ENCODE measurements at places on chromosomes 4 and X.

DNA sequence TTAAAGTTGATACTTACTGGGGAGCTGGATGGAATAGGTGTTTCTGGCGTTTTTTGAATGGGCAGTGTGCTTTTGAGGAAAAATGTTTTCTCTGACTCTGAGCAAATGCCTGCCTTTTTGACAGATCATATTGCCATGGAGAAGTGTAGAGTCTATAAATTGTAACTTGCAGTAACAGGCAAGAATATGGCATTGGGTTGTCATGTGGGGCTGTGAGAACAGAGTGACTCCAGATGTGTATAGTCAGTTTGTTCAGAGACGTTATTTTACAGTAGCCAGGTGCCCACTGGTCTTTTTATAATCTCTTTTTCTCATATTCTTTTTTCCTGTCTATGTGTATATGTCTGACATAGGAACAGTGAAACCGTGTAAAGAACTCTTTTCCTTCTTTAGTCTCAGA, 40.8 kb downstream of the RAPGEF2 start:
- no peak for DNase-seq

- DNase-seq: no peak
These were observed 63.3 kb upstream of the RXFP1 start for GRCh38 chr4:158458271-158458895.

DNA sequence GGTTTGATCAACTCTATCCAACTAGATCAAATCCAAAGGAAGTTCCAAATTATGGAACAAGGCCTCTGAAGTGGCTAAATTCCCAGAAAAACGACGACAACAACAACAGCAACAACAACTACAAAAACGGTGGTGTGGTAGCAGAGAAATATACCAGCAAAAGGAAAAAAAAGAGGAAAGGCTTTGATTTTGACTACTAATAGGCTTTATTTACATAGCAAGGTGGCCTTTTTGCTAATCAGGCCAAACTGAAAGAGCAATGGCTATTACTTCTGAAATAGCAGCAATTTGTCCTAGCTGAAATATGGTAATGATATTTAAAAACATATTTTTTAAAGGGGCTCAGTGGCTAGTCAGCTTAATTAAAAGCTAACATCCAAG, 40.8 kb upstream of the TMPRSS11E start:
- no peak for DNase-seq

DNA sequence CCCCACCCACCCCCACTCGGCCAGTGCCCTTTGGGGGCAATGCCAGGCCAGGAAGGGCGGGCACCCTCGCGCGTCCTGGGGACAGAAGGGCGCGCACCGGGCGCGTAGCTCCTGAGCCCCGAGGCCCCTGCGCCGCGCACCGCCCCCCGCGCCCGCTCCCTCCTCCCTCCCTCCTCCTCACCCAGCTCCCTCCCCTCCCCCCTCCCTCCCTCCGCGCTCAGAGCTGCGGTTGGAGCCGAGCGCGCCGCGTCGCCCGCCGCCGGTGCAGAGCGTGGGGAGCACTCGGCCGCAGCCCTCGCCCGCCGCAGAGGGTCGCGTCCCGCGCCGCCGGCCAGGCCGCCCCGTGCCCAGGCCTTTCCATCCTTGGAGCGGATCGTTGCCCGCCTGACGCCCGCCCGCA, at the start of gene ATP2B3:
Gene ATP2B3, plus strand, starts transcription at position 220 of the 400 bp plus-strand sequence. CDS start 18,606 bp downstream, outside the sequence.
- no peak for DNase-seq

DNA sequence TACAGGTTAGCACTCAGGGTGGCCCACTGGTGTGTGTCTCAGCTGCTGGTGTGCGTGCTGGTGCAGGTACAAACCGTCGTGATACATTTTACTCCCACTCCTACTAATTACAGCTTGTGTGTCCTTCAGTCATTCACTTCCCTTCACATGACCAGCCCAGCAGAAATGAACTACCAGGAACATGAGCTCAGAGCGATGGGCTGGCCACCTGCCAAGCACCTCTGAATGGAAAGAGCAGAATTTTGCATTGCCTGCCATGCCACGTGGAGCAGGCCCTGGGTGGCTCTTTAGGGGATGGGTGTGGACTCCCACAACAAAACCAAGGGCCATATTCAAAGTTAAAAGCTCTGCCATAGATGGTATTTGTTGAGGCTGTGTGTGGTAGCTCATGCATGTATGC, 58.9 kb upstream of the PGM2 start:
- DNase-seq: peak; percentile 32

- DNase-seq: peak; percentile 28
These were observed 2.8 kb upstream of the CLCN5 start for GRCh38 chrX:49919617-49920016.

DNA sequence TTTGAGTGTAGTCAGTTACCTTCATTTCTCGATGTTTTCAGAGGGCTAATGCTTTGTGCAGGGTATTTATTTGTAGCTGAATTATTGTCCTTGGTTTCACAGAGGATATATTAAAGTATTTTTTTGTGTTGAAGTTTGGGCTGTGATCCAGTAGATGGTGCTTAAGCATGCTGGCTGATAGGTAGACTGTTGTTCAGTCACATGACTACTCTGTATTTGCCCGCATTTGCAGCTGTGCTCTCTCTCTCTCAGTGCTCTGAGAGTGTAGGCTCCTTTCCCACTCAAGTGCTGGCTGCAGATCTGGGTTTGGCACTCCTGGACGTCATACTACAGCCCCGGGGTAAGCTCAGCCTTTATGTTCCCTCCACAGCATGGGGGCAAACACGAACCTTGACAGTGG, 21.7 kb downstream of the RAB40AL start:
- no peak for DNase-seq

DNA sequence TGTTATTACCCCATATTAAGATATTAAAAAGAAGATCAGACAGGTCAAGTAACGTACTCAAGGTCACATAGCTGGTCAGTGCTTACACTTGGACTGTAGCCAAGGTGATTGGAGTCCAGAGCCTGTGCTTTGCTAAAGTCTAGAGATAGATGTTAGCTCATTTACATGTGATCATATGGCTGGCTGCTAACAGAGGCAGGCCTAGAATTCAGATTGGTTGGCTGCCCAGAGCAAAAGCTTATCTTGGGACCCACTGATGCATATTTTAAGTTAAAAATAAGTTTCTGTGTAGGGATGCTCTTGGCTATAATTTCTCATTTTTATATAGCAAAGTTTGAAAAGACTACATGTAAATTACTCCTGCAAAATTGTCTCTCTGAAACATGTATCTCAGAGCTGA, 18.1 kb upstream of the EXOC1L start:
- no peak for DNase-seq

DNA sequence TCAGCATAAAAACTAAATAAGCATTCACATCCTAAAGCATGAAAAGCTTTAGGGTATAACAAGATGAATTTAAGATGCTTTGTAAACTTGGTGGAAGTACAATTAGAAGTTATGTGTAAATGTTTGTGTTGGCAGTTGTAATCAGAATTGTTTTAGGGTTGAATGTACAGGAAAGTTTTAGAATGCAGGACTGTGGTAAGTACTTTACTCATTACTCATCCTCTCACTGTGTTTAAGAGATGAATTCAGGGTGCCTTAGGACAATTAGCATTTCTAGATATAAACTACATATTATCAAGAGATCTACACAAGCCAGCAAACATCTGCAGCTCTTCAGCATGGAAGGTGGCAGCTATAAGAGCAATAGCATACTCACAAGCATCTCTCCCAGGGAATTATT, 77.5 kb upstream of the ELOVL6 start:
- DNase-seq: peak; percentile 79

GRCh38 chr4:129095811-129096454, at the start of gene C4orf33:
TSS of gene C4orf33 (plus strand) at chr4:129096152. CDS start at chr4:129102611, 6,459 bp downstream.
- peak; percentile 71 for DNase-seq

DNA sequence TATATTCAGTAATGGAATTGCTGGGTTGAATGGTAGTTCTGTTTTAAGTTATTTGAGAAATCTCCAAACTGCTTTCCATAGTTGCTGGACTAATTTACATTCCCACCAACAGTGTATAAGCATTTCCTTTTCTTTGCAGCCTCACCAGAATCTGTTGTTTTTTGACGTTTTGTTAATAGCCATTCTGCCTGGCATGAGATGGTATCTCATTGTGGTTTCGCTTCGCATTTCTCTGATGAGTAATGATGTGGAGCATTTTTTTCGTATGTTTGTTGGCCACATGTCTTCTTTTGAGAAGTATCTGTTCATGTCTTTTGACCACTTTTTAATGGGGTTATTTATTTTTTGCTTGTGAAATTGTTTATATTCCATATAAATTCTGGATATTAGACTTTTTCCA, 13.6 kb upstream of the MAGED4B start:
- peak; percentile 44 for DNase-seq

- DNase-seq: no peak
These were observed 74.3 kb downstream of the DCHS2 start for GRCh38 chr4:154417373-154417673.

DNA sequence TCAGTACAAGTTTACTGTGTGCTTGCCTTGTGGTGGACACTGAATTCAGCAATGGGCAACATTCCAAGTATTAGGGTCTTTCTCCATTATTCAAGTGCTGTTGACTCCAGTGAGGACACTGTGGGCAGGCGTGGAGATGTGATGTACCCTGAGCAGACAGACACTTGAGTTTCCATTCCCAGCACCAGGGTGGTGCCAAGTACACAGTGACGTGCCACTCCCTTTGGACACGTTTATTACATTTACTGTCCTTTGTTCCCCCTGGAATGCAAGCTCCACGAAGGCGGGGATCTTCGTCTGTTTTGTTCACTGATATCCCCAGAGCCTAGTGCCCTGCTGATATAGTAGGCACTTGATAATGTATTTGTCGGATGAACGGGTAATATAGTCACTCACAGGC, 130.6 kb upstream of the STX18 start:
- DNase-seq: no peak

GRCh38 chr4:84611531-84611930, 28.6 kb downstream of the CDS1 start:
- no peak for DNase-seq

- DNase-seq: peak; percentile 30
These were observed 198.7 kb downstream of the TMA16 start for GRCh38 chr4:163693211-163693610.

GRCh38 chr4:145865274-145865941, 73.2 kb downstream of the ZNF827 start:
- no peak for DNase-seq

- DNase-seq: peak; percentile 48
These were observed 11.8 kb upstream of the DCUN1D4 start for GRCh38 chr4:51831133-51831532.

- DNase-seq: peak; percentile 20
These were observed 914.8 kb upstream of the GRIA3 start for GRCh38 chrX:122269243-122269781.

GRCh38 chrX:49988143-49988542, 65.7 kb downstream of the CLCN5 start:
- peak; percentile 4 for DNase-seq

GRCh38 chr4:65747386-65747785, 77.1 kb upstream of the EPHA5 start:
- peak; percentile 74 for DNase-seq

GRCh38 chr4:15912961-15913630, 25.4 kb downstream of the FGFBP1 start:
- DNase-seq: no peak

GRCh38 chrX:102846544-102847236, 90.4 kb upstream of the RAB40AL start:
- peak; percentile 58 for DNase-seq

DNA sequence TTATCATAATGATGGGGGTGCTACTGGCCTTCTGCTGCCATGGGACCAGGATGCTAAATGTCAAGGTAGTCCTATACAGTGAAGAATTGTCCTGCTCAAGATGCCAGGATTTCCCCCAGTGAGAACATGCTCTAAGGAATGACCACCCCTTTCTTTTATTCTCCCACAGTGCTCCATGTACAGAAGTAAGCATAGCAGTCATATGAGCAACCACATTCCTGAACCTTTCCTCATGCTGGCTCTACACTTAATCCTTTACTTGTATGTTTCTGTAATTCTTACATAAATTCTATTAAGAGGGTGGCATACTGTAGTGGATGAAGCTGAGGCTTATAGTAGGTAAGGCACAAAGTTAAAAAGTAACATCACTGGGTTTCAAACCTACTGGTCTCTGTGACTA, 20.2 kb downstream of the CYP2U1 start:
- peak; percentile 94 for DNase-seq

- peak; percentile 61 for DNase-seq
These were observed 768 bp downstream of the MID2 start for GRCh38 chrX:107826238-107827029.

- peak; percentile 17 for DNase-seq
These were observed 687 bp downstream of the CDK16 start for GRCh38 chrX:47218920-47219815.

- no peak for DNase-seq
These were observed 187.3 kb downstream of the ANAPC10 start for GRCh38 chr4:144910723-144911122.

- DNase-seq: peak; percentile 50
These were observed 105.3 kb downstream of the SPCS3 start for GRCh38 chr4:176425035-176425434.

DNA sequence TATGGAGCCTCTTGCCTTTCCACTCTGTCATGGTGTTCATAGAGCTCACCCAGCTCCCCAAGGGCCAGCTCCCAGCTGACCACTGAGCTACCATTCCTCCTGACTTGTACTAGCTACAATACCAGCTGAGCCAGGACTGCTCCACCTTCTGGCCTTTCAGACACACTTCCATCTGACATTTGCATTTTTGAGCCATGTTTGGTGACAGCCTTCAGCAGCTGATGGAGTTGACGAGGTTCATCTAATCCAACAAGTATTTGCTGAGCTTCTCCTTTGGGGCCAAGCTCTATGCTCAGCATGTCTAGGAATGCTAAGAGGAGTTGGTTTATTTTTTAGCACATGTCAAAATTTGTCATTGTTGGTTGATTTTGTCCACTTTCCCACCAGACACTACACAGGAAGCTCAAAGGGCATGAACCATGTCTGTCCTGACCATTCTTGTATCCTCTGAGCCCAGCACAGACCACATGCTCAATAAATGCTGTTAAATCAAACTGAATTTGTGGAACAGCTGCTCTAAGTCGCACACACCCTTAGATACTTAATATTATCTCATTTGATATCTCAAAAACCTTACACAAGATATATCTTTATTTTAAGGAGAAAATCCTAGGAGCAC, 142.6 kb upstream of the PPARGC1A start:
- DNase-seq: peak; percentile 20

- no peak for DNase-seq
These were observed 340.3 kb upstream of the TRAM1L1 start for GRCh38 chr4:117425636-117426035.

DNA sequence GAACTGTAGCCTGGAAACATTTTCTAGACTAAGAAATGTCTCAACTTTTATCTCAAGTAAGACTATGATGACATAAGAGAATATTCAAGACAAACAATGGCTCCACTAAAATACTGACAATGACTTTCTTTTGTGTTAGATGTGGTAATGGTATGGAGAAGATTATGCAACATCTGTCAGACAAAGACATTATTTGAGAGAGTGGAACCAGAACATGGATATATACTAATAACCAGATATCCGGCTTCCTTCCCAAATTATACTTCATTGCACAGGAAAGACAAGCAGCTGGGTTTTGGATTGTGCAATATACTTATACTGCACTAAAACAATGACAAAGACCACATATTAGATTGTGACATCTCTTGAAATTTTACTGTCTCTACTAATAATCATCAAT, 290.8 kb upstream of the GIMD1 start:
- DNase-seq: no peak

GRCh38 chr4:141155586-141155985, 22.3 kb upstream of the RNF150 start:
- no peak for DNase-seq
